RPMI7951 (cell line): ENCODE measurements at places on chromosomes 1 and 21. TPM values are rescaled to one million over a fixed set of nuclear protein-coding genes. Genes with fewer than 3 reads are reported as not detected.

DNA sequence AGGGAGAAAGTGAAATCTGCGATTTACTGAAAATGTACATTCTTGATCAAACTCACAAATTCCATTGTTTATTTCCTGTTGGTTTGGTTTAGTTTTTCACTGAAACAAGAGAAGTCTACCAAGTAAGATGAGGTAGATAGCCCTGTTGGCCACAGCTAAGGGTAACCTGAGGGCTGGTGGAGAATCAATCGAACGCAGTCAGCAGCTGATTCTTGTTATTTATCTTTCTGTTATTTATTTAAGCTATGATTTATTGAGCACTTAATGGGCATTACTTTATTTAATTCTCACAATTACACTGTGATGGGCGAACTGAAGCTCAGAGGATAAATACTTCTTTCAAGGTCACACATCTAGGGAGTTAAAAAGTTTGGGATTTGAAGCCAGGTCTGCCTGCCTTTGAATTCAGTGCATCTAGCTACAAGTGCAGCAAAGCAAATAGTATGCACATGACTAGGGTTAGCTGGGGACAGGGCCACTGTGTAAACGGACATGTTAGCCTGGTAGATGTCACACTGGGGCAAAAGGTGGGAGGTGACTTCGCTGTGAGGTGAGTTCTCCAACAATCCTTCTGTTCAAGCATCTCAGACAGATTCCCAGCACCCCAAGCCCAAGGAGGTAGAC lies 106.5 kb upstream of the GADD45A start:
- DNase-seq, result no peak

DNA sequence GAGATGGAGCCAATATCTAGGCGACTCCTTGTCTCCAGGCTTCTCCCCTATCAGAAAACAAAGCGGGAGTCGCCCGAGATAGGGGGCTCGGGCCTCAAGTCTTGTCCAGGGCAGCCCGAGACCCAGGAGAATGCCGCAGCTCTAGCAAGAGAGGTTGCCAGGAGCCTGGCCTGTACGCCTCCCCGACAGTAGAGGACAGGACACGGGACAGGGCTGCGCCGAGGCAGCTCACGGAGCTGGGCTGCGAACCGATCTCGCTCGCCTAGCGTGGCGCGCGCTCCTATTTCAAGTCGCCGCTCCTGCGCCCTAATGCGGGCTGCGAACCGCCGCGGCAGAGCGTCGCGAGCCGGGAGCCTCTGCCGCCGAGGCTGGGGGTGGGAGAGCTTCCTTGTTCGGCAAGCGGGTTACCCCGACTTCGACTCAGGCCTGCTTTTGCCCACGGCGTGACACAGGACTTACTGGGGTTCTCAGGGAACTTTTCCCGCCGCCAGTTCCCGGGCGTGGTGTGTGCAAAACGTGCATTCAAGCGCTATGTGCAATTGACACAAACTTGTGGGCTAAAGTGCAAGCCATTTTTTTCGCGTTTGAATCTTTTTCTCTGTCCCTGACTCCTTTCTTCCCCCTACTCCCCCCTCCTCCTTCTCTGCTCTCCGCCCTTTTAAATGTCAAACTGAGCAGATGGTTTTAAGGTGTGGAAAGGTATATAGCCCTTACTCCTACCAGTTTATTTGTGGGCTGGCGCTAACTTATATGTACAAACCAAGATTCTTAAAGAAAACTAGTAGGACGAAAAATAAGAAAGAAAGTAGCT lies 2.4 kb upstream of the PROX1 start:
- DNase-seq, result no peak

The WNT9A gene
- 9.5 and 14.0 TPM in 2 replicates for total RNA-seq

The KRTAP12-1 gene
- total RNA-seq, result not detected in 2 replicates

DNA sequence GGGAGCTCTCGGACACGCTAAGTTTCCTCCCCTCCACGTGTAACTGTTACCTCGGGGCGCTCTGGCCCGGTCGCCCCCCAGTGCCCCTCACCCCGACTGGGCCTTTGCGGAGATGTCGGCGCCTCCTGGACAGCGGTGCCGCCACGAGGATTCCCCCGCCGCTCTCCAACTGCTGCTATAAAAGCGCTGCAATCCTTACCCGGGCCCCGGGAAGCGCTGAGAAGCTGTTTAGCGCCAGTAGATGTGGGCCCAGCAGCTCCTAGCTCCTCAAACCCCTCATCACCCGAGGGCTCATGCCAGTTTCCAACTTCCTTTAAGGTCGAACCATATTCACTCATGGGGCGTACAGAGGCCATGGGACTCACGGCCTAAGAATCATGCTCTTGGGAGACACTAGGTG lies 361 bp upstream of the LMX1A start:
- DNase-seq, result no peak

- no peak for DNase-seq
Observed at GRCh38 chr1:94999456-95000131, 72.7 kb upstream of the CNN3 start.

GRCh38 chr1:915295-916172 lies 8.2 kb upstream of the SAMD11 start:
- no peak for DNase-seq

DNA sequence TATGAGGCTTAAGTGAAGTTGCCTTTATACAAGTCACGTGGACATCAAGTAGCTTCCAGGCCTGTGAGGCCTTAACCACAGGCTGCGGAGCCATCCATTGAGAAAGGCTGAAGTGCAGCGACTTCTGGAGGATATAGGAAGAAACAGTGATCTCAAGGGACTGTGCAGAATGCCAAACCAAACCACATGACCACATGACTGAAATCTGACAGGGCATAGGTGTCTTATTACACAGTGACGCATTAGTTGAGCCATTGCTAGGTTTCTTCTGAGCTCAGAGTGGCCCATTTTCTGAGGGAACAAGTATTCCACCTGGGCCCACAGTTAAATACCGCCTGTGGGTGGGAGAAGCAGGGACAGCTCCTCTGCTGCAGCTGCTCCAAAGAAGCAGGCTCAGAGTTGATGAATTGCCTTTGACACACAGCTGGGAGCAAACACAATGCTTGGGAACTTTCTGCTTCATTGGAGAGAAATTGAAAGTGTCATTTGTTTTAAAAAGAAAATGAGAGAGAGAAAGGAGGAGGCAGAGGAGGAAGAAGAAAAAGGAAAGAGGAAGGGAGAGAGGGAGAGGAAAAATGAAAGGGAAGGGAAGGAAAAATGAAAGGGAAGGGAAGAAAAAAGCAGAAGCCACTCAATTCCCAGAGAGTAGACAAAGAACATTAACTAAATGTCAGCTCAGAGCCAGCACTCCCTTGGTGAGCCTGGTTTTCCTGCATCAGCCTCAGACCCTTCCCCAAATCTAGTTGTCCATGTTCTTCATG lies 94.4 kb downstream of the COLGALT2 start:
- peak; percentile 99 for DNase-seq

- peak; percentile 31 for DNase-seq
Observed at GRCh38 chr1:68339505-68339904, 107.2 kb upstream of the WLS start.

DNA sequence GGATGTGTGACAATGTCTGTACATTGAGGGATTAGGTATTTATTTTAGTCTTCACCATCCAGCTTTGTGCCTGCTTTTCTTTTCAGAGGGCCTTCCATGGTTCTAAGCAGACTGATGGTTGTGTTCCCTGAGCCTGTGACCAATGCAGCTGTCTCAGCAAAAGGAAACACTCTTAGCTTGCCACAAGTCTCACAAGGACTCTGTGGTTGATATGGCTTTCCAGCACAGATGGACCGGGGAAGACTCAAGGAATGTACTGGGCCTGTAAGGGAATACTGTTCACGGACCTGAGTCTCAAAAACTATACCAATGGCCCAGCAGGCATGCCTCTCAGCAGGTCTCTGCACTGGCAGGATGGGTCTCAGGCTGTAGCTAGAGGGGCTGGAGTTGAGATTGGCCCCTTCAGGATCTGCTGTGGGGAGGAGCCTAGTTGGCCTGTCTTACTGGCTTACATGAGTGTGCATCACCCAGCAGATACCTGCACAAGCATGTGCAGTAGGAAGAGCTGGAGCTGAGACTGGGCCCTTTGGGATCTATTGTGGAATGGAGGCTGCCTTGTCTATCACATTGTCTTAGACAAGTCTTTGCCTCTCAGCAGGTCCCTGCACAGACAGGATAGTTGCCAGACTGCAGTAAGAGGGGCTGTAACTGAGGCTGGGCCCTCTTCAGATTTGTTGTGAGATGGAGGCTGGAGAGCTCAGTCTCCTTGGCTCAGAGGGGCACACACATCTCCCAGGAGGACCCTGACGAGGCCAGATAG lies 52.0 kb upstream of the PDC start:
- DNase-seq, result no peak

DNA sequence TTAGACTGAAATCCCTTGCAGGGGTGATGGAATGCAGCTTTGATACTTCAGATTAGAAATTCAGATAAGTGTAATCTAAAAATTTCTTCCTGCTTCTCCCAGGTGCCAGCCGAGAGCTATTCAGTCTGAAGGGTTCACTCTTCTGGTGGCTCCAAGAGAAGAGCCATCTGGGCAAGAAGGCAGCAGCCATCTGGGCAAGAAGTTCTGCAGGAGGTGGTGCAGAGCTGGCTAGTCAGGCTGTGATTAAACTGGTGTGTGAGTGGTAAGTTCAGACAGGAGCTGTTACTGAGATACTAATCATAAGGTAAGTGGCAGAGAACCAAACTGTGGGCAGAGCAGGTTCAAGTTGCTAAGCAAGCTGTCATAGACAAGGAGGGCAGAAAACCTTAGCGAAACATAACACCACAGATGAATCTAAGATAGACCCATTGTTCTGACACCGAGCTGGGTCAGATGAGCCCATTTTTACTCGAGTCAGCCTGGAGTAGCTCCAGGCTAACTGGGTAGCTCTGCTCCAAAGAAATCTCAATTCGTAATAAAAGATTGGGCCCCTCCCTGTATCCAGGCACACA lies 14.4 kb upstream of the TP53BP2 start:
- DNase-seq, result no peak

The SGIP1 gene
- under 0.01 TPM in 1 of 2 replicates, not detected in the other for total RNA-seq

GRCh38 chr1:85188530-85188929 lies 12.3 kb downstream of the SYDE2 start:
- DNase-seq, result peak; percentile 65

- DNase-seq, result no peak
Observed at GRCh38 chr1:54571803-54572541, 23.9 kb downstream of the ACOT11 start.

DNA sequence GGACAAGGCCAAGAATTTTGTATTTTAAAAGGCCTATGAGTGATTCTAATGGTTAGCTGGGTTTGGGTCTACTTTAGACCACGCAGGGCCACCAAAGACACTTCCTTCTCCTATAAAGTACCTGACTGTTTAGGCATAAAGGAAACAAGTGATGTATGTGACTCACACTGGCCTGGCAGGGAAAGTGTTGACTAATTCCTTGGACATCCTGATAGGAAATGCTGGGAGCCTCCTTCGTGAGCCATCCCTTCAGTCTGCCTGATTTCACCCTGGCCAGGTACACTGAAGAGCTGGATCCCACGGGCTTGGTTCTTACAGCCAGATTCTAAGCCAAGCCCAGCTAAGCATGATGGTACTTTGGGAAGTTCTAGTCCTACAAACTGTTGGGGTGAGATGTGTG lies 100.5 kb upstream of the HMGB4 start:
- peak; percentile 6 for DNase-seq

- no peak for DNase-seq
Observed at GRCh38 chr1:180793451-180793850, 119.2 kb upstream of the KIAA1614 start.

GRCh38 chr1:179814546-179814838 lies 63.1 kb downstream of the TOR1AIP2 start:
- no peak for DNase-seq

The RGS2 gene
- 24.7 and 26.9 TPM in 2 replicates for total RNA-seq

The NPPA gene
- not detected in 2 replicates for total RNA-seq

DNA sequence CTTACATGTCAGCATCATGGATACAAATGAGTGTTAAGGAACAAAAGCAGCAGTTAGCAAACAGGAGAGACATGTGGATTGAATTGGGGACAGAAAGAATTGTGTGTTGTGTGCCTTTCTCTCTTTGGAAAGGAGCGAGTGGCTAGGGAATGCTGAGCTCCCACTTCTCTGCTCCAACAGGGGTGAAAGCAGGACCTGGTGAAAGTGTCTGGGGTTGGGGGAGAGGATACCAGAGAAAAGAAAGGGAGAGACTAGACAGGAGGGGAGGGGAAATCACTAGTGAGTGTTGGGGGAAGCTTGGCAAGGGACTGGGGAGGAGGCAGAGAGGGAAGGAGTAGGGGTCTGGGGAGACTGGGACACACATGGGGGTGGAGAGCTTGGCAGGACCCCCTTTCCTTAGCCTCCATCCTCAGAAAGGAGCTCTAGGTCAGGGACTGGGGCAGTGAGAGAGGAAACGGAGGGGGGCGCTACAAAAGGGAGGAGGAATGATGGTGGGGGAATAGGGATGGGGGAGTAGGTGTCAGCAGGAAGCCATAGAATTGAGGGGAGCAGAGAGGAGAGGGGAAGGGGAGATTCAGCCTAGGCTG lies 2.2 kb downstream of the KIRREL1 start:
- DNase-seq, result no peak

The IL20 gene
- not detected in 2 replicates for total RNA-seq

- DNase-seq, result no peak
Observed at GRCh38 chr21:26954662-26955121, 12.2 kb downstream of the ADAMTS5 start.

The NBPF4 gene
- total RNA-seq, result 0.60 and 0.88 TPM in 2 replicates

DNA sequence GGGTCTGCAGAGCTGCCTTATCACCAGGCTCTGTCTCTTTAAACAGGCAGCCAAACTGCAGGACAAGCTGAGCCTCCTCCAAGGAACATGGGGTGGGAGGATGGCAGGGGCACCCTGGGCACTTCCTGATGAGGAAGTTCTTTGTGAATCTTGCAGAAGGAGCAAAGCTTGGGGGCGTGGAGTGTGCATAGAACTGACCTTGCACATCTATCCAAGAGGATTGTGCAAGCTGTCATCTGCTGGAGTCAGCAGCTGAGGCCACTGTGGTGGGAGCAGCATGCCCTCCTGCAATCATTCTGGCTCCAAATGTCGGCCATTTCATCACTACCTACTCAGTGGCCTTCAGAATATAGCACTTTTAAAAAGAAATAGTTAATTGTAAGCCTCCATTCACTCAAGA lies 182.2 kb downstream of the AJAP1 start:
- no peak for DNase-seq

The ADORA3 gene
- total RNA-seq, result not detected in 2 replicates

GRCh38 chr1:2475571-2475970 lies 518 bp upstream of the PLCH2 start:
- no peak for DNase-seq

DNA sequence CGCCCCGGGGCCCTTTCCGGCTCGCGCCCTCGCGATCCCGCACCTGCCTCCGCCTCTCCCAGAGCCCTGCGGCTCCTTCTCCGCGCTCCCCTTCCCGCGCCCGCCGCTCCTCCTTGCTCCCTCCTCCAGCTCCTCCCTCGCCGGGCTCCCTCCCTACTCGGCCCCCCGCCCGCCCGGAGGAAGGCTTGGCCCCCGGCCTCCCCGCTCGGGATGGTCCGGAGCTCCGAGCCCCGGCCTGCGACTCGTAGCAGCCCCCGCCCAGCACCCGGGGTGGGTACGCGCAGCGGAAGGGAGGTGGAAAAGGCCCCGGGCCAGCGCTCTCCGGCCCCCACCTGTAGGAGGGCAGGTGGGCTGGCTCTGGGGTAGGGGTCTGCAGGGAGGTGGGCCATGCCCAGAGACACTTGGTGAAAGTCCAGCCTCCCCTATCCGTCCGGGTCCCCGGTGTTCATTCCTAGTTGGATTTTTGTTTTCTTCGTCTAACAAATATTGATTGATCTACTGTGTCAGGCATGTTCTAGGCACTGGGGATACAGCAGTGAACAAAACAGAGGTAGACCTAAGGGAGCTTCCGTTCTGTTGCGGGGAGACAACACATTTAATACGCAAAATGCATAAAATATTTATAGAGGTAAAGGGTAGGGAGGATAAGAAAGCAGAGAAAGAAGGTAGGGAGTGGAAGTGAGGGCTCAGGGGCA lies at the start of gene HTR1D:
Gene HTR1D (minus strand): TSS at position 82 of the 695 bp plus-strand sequence. CDS start 23,283 bp downstream, outside the sequence.
- DNase-seq, result no peak

- no peak for DNase-seq
Observed at GRCh38 chr1:208129060-208129459, 115.1 kb downstream of the PLXNA2 start.

GRCh38 chr1:220882061-220882891 lies 3.0 kb downstream of the HLX start:
- DNase-seq, result no peak
